ENCODE measurements at places on chromosomes 2 and 18.

DNA sequence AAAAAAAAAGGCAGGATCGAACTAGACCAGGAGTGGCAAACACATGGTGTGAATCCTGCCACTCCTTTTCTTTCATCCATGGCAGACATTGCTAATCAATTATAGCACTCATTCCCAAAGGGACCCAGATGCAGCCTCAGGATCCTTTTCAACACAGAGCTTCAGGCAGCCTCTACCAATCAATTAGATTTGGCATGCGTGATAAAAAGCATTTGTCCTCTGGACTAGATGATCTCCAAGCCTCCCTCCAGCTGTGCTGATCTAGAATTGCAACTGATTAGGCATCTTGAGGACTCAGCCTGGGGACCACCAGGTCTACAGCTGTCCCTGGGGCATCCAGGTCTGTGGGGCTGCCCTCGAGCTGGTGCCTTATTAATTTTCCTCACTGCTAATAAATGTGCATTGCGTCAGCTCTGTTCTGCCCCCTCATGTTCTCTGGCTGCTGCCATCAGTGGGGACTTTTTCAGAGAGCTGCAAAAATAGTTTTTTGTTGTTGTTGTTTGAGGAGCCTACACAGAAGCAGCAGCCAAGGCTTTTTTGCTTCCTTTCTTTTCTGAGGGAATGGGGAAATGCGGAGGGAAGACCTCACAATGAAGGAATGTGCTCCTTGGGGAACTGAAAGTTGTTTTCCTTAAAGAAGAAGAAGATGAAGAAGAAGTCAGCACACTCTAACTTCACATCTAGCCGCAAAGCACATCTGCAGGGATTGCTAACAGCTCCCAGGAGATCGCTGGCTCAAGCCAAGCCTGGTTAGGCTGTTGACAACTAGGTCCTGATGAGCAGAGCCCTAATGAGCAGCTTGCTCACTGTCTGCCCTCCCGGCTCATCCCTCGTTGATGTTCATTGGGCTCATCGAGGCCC lies 8.8 kb upstream of the ATOH8 start:
- no peak for DNase-seq

GRCh38 chr2:166651080-166651675 lies 157.1 kb upstream of the SCN7A start:
- DNase-seq = no peak

DNA sequence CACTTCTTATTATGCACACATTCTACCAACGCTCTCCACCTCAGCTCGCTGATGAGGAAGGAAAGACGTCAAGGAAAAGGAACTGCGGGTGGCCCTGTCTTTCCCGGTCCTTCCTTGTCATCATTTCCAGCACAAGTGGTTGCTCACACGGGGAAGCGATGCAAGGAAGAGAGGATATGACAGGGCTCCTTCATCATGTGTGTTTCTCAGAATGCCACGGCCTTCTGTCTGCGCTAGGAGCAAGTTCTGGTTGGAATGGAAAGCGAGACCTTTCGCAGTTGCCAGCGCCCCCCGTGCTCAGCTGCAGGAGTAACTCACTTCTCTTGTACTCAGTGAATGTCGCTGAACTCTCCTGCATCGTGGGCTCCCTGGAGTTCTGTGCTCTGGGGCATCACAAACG lies 191.8 kb upstream of the GLI2 start:
- no peak for DNase-seq

- DNase-seq = no peak
Measured at GRCh38 chr2:23312996-23313606, 71.9 kb upstream of the KLHL29 start.

GRCh38 chr2:236935083-236935482 lies 150.6 kb upstream of the COPS8 start:
- no peak for DNase-seq

DNA sequence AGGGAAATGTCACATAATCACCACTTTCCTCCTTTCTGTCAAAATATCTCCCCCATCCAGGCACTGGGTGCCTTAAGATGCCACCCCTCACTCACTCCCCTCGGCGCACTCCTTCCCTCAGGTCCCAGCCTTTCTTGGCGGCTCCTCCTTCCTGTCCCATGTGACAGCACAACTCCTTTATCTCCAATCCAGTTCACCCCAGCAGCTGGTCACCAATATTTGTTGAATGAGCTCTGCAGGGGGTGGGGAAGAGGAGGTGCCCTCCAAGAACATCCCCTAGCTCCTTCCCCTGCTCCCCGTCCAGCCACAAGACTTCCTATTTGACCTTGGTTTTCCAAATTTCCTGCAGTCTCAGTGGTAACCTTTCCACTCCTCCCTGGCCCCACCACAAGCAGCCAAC lies 31.6 kb upstream of the ID2 start:
- no peak for DNase-seq

DNA sequence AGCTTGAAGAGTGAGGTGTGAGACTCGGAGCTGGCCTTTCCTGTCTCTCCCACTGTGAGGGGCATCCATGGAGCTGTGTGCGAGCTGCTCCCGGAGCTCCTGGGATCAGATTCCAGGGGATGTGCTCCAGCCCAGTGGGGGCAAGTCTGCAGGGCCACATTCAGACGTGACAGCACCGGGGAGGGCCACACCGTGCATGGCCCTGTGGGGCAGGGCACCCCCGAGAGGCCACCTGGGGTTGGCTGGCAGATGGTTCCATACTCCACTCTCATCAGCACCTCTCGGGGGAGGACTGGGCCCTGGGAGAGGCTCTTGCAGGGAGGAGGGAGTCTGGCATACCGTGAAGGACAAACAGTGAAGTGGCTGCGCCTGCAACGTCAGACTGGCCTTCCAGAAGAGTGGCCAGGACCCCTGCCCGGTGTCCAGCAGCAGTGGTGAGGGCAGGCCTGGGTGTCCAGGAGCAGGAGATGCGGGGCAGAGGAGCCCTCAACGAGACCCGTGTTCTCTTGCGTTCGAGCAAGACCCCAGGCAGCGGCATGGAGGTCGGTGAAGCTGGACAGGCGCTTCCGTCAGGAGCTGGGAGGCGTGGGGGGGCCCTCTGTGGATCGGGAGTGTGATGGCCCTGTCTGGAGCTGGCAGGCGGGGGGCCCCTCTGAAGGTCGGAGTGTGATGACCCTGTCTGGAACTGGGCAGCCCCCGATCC lies 84.3 kb downstream of the ASB1 start:
- DNase-seq = no peak

GRCh38 chr2:240247868-240248720 lies 107.6 kb upstream of the OTOS start:
- DNase-seq = no peak

DNA sequence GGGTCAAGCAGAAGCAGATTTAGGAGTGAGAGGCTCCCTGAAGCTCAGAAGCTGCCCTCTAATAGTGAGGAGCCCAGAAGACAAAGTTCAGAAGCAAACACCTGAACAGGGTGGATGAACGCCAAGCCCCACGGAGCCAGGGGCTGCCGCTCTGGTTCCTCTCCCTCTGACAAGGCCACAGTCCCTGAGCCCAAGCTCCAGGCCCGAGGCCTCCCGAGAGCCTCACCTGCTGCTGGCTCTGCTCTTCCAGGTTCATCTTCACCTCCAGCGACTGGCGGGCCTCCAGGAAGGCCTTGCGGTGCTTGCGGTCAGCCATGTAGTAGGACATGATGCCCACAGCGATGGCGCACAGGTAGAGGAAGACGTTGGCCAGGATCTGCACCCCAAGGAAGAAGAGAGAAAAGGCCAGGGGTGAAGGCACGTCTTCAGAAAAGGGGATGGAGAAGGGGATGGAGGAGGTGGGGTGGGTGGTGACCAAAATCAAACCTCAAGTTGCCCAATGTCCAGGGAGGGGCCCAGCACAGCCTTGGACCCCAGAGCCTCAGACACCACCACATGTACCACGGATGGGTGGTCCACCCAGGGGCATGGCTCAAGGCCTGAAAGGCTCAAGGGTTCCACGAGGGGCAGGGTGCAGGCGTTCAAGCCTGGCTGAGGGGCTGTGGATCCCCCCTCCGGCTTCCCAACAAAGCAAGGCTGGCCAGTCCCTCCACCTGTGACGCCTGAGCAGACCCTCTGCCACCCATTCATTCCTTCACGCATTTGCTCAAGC lies 47.5 kb downstream of the ADCY3 start:
- no peak for DNase-seq

DNA sequence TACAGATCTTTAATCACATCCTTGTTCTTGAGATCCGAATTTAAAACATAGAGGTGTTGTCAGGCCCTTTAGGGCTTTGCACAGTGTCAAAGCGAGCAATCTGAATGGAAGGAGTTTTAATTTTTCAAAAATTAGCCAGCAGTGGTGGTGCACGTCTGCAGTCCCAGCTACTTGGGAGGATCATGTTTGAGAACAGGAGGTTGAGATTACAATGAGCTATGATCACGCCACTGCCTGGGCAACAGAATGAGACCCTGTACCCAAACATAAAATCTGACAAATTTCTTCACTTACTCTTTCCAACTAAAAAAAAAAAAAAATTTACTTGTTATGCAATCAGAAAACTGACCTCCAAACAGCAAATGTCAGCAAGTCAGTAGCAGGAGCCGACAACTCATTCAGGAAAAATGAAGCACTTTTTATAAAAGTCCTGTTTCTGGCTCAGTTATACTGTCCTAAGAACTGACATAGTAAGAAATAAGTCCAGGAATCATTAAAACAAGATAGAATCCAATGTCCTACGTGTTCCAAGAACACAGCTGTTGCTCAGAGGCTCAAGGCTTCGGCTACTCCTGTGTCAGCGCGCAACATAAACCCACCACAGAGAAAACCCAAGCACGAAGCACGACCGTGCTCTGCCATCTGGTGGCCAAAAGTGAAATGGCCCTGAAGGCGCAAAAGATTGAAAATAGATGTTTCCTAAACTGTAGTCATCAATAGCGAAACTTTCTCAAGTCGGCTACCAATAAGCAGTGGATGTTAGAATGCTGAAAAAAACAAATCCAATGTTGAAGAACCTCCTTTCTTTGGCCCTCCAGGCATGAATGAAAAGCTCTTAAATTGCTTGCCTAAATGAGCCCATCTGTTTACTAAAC lies 138.1 kb downstream of the INO80D start:
- DNase-seq = peak; percentile 5

- no peak for DNase-seq
Measured at GRCh38 chr2:226023383-226023782, 623.9 kb downstream of the NYAP2 start.

DNA sequence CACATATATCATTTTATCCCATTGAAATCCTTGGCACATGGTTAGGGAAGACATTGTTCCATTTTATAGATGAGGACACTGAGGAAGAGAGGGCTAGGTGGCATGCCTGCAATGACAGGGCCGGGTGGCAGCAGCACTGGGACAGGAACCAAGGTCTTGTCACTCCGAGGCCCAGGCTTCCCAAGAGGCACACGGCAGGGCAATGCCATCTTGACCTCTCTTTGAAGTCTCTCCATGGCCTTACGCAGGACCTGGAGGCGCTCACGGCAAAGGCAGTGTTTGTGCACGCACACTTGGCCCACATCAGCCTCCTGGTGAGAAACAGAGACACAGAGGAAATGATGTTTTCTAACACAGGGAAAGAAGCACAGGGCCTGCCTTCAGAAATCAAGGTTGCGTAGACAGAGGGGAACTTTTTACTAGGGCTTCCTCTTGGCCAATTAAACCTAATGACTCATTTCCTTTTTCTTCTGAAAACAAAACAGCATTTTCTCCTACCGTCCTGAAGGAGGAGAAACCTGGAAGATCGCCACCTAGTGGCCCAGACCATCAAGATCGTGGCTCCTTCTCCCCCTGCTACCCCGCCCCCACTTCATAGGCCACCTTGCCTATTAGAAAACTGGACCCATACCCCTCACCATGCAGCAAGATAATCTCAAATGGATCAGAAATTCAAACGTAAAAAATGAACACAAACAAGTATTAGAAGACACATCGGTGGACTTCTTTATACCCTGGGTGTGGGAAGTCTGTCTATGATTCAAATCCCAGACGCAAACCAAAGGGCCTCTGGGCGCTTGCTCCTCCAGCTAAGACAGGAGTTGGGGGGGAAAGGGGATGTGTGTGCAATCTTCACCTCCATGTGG lies 74.6 kb upstream of the SP3 start:
- DNase-seq = peak; percentile 63

DNA sequence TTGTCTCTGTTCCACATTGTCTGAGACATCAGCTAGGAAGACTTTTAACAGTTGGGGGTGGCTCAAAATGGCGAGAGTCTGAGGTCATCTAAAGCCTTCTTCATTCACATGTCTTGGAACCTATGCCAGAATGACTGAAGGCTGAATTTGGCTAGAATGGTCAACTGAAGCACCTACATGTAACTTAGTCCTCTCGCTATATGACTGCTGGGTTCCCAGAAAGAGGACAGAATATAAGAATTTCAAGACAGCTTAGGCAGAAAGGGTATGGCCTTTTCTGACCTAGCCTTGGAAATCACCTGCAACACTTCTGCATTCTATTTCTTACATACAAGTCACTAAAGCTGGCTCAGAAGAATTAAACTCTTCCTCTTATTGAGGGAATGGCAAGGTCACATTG lies 75.6 kb upstream of the OTX1 start:
- DNase-seq = no peak

GRCh38 chr2:23624378-23624777 lies 239.4 kb downstream of the KLHL29 start:
- DNase-seq = no peak

DNA sequence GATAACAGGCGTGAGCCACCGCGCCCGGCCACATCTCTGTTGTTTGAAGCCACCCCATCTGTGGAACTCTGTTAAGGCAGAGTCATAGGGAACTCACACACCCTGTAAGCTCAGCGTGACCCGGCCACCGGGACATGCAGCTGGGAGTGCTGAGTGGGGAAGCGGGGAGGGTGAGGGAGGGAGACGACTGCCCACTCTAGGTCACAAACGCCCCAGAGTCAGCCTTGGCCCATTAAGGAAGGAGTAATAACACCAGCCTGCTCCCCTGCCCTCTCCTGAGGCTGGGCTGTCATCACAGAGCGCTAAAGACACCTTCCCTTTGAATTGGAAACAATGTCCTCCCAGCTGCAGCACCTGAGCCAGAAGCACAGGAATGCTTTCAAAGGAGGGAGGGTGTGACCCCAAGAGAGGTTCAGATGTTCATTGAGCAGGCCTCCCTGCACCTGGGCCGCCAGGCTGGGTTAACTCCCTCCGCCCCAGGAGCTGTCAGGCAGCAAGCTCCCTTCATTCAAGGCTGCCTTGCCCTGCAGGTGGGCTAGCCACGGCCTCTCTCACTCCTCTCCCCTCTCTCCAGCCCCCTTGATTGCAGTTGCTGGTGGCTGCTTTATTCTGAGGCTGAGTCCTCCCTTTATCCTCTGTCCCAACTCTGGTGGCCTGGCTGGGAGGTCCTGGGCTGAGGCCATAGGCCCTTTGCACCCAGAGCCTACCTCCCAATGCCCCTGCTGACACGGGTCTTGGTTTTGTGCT lies 77.2 kb upstream of the HPCAL1 start:
- DNase-seq = no peak

DNA sequence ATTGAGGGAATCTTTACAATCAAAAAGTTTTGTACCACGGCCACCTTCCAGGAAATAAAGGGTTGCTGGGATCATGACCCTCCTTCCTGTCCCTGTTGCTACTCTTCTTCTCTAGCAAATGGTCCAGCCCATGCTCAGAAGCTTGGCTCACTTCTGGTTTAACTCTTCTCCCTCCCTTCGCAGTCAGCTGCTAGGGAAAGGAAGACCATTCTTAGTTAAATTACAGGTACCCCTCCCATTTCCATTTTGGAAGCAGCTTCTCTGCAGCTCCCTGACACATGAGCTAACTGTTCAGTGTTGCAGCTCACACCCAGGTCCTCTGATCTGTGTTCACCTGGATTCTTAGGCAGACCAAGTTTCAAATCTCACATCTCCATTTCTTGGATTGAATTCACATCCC lies 100.3 kb downstream of the DOCK10 start:
- DNase-seq = no peak

- no peak for DNase-seq
Measured at GRCh38 chr2:219492575-219492974, 6.1 kb upstream of the GMPPA start.

GRCh38 chr2:180247658-180248057 lies 240.6 kb upstream of the CWC22 start:
- DNase-seq = no peak

GRCh38 chr2:138601458-138602165 lies 100.0 kb downstream of the SPOPL start:
- DNase-seq = no peak
